Effector memory CD4-positive, alpha-beta T cell (primary cell): ENCODE measurements at places on chromosomes 5 and 9.

DNA sequence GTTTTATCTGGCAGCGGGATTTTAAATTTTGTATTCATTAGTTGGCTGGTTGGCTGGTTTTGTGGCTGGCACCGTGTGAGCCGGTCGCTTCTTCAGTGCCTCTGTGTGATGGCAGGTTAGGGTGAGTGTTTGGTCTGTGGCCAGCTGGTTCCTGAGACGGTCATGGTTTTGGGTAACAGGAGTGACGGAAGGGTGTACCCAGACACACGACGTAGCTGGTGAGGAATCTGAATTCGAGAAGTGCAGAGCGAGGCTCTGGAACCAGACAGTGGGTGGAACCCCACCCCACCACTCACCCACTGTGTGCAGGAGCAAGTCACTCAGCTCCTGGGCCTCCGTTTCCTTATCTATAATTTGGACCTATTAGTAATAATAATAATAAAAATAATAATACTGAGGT, 2.7 kb downstream of the BTNL9 start:
- DNase-seq = no peak

DNA sequence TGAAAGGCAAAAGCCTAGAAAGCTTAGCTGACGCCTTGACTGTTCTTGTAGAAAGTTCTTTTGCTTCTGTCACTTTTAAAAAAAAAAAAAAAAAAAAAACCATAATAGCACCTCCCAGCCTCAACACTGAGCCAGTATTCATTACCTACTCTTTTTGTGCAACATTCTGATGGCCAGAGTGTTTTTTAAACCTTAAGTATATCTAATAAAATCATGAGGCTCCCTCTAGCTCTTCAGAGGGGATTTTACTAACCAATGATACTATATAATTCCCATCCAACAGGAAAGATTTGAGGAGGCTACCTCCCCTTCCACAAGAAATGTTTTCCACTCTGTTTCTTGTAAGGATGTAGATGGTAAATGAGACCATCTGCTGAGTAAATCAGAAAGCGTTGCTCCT, 3.9 kb downstream of the BNC2 start:
- DNase-seq = no peak

DNA sequence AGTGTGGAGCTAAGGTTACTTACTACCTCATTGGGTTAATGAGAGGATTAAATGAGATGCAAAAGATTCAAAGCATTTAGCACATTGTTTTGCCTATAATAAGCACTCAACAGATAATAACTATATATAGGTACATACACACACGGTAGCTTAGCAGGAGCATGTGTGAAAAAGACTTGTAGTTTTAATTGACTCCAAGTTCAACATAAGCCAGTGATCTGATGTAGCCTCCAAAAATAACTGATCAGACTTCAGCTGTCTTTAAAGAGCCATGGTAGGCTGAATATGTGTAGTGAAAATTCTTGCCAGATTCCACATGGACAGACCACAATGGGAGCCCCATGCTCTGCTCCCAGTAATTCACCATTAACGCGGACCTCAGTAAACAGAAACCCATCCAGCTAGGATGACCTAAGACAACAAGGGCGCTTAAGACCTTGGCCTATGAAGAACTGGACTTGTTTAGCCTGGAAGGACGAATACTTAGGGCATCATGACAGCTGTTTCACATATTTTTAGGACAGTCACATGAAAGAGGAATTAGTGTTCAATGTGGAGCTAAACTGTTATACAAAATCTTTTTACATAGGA, 115.1 kb upstream of the ZNF366 start:
- no peak for DNase-seq

DNA sequence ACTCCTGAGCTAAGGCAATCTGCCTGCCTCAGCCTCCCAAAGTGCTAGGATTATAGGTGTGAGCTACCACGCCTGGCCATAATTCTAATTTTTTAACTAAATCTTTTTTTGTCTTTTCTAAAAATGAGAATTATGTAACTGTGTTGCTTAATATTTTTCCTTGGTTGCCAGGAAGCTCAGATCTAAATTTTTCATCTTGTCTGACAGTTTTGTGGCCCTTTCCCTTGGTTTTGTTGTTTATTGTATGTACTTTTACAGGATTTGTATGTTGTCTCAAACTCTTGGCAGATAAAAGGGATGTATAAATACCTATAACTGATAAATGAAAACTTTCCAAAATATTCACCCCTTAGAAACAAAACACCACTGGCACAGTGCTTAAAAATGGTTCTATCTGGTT, 88.2 kb upstream of the KLF9 start:
- DNase-seq = no peak

DNA sequence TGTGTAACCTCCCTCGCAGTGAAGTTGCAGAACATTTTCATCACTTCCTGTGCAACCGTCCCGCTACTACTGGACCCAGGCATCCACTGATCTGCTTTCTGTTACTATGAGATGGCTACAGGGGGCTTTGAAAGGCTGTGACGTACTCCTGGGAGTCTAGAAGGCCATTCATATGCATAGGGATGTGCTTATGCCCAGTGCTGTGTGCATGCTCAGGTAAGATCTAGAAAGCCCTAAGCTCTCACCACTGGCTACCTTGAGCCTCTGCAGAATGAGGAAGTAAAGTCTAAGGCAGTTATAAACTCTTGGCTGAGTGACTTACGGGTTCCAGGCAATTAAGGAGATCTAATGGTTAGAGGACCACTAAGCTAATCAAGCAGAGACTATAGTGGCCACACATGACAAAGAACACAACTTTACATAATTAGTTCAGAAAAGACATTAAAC, 11.8 kb downstream of the HNRNPAB start:
- DNase-seq = no peak

- no peak for DNase-seq
These were observed 140.4 kb downstream of the ATPSCKMT start for GRCh38 chr5:10109299-10109698.

DNA sequence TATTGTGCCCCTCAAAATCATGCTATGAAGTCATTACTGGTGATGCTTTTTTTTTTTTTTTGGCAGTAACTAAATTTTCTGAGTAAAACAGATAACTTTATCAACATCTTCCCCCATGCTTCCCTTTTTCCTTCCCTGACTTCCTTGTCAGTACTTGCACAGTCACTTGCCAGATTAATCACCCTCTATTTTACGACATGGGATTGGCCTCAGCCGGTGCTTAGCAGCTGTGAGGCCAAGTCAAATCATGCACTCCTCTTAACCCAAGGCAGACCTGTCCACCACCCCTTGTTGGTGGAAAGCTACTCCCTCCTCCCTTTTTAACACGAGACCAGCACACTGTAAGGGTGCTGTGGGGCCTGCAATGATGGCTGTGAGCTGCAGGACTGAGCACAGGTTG, 118.0 kb upstream of the OTULINL start:
- no peak for DNase-seq
